NCI-H1092 (cell line): ENCODE measurements at places on chromosomes 16 and 17.

- peak; percentile 67 for DNase-seq
Measured at GRCh38 chr16:79640513-79641360, 40.2 kb upstream of the MAF start.

DNA sequence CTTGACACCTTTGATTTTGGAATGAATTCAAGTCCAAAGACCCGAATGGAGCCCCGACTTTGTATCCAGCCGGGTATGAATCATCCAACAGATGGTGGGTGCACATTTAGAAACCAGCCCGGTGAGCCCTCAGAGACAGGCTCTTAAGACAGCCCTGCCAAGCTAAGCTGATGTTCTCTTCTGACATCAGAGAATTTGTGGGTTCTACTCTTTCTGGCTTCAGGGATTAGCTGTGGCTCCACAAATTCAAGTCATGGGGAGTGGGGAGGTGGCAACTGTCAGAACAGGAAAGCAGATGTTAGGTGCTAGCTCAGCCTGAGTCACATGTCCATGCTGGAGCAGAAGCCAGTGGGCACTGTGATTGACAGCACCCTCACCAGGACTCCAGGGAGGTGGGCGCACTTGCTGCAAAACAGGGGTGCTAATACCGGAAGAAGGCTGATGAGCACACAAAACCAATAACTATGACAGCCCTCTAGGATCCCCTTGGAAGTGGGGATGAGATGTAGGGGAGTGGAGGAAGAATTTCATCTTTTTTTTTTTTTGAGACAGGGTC lies 31.4 kb upstream of the XYLT2 start:
- no peak for DNase-seq

DNA sequence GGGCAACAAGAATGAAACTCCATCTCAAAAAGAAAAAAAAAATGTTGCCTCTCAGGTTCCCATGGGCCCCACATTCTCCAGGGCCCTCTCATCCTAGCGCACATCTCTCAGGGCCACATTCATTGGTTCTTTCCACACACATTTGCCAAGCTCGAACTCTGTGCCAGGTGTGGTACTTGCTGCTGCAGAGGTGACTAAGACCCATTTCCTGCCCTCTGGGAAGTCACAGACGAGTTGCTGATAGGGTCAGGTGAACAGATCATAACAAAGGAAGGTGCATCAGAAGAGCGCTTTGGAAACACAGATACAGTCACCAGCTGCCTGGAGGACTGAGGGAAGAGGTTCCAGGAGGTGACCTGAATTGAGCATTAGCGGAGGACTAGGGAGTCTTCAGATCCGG lies 1.0 kb downstream of the GSDMA start:
- DNase-seq, result no peak

DNA sequence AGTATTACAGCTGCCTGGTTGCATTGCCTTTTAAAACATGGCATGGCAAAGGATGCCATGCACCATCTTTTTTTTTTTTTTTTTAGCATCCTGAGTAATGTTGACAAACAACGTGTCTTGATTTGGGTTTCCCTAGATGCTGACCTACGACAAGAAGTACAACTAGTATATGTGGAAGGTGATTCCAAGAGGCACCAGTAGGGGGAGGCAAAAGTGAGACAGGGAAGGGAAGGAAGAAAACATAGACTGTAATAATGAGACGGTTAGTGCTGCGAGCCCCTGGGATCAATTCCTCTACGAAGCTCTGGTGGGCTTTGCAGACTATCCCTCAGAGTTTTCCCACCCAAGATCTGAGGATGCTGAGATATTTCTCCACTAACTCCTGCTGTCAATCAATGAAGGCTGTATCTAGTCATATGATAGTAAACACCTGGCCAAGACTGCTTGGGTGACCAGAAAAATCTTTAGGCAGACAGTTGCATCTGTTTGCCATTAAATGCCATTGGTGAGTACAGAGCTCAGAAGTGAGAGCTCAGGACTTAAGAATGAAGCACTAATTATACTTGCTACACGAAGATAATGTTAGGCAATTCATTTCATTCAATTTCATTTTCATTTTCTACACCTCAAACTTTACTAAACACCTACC lies 458.6 kb upstream of the GOT2 start:
- no peak for DNase-seq

DNA sequence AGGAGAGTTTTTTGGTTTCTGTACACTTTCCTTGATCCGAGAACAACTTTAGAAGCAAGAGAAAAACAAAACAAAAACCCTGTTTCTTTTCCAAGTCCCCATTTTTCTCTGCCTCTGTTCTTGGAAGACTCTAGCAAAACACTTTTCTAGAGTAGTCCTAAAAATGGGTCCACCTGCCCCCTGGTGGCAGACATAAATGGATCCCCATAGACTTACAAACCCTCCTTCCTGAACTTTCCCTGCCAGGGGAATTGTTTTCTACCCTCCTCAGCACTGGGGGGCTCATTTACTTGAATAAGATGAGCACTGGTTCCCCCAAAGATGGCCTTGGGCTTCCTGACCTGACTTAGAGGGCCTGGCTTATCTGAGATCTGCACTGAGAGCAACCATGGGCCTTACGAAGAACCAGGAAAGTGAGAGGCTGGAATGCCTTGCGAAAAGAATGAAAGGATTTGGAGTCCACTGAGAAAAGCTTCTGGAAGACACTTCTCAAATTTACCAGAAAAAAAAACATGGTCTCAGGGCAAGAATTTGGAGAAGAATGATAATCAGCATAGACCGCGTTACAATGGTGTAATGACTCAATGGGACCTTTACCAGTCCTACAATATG lies 48.0 kb upstream of the CDYL2 start:
- DNase-seq, result no peak

GRCh38 chr16:78742501-78743283 lies 643.2 kb downstream of the WWOX start:
- no peak for DNase-seq

DNA sequence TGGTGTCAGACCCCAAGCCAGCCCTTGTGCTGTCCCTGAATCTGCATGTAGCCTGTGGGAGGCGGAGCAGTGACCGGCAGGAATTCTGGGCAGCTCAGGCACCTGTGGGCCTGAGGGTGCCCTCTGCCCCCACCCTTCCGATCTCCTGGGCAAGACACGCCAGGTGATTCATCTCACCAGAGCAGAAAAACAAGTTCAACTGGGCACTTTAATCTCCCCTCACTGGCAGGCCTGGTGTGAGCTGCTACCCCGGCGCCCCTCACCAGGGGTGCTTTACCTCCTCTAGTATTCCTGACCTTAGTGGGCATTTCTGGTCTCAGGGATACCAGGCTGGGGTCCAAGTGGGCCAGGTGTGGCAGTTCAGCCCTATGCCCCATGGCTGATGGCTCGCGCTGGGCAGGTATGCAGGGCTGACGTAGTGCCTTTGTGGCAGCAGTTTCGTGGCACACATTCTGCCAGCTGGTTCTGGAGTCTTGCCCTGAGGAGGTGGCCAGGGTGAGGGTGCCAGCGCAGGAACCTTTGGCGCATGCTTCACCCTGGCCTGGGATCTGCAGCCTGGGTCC lies 6.0 kb downstream of the ERBB2 start:
- DNase-seq, result no peak

DNA sequence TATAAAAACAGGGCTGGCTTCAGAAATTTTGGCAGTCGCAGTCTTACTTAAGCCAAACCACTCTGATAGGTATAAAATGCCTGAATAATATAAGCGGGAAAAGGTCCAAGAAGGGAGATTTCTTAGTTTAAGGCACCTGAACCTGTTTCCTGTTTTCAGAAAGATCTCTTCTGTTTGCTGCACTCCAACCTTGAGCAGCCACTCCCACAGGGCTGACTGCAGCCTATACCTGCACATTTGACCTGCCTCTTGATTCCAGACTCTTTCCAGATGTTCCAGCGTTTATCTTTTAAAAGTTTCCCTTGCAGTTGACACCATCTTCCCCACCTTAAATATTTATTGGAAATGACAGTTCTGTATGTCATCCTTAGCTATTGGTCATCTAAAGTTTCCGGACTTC lies 132.2 kb downstream of the SKAP1 start:
- DNase-seq, result no peak

DNA sequence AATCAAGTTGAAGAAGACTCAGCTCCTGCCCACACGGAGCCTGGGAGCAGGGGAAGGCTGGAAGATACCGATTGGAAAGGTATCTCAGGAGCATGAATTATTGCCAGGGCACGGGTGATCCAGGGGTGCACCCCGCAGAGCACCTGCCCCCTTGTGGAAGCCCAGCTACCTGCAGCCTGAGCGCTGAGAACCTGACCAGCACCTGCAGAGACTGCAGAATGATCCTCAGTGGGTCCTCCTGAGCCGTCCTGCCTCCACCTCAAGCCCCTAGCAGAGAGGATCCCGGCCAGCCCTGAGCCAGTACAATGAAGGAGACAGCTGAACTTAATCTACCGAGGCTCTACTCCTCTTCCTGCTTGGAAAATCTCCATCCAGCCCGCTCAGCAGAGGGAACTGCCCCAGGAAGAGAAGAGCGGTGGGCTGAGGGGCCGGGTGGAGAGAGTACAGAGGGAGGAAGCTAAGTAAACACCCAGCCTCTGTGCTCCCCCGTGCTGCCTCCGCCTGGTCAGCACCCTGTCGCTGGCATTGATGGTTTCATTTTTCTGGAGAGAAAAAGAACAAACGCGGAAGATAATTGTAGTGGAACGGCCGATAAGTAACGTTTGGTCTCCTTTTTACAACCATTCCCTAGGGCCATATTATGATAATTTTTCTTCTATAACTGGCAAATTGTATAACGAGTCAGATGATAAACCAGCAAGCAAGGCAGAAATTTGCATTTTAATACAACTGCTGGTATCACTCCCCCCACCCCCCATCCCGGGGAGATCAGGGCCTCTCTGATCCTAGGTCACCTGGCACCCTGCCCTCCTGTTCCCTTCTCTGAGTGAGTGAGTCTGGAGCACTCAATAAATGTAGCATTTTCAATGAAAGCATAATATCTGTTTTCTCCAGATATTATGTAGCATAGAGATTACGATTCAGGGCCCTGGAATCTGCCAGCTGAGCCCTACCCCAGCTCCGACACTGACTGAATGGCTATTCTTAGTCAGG lies 204.5 kb upstream of the RPL38 start:
- DNase-seq, result peak; percentile 62

- no peak for DNase-seq
Measured at GRCh38 chr17:46056800-46057304, 57.8 kb downstream of the STH start.

DNA sequence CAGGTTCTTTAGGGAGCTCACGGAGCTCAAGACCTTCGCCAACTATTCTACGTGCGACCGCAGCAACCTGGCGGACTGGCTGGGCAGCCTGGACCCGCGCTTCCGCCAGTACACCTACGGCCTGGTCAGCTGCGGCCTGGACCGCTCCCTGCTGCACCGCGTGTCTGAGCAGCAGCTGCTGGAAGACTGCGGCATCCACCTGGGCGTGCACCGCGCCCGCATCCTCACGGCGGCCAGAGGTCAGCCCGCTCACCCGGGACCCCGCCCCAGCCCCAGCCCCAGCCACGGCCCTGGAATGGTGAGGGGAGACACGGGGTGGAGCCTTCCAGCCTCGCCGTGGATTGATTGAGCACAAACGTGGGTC lies 13.5 kb downstream of the SARM1 start:
- DNase-seq, result no peak

DNA sequence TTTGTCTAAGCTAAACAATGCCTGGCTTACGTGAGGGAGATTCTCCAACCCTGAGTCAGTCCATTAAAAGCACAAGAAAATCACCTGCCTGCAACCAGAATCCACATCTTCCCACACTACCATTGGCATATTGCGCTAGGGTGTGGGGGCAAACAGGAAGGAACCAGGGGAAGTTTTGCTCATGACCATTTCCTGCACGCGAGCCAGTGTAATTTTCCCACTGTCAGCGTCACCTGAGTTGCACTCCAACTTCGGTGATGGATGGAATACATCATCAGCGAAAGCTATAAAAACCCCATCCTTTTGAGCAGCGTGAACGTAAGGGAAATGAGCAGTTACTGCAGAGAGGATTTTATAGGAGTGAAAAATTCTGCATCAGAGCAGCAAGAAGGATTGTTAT lies 167.9 kb upstream of the NOL11 start:
- no peak for DNase-seq

- DNase-seq, result peak; percentile 9
Measured at GRCh38 chr16:49003022-49003421, 278.6 kb downstream of the CBLN1 start.

- DNase-seq, result no peak
Measured at GRCh38 chr17:10144982-10145381, 53.4 kb downstream of the GAS7 start.

DNA sequence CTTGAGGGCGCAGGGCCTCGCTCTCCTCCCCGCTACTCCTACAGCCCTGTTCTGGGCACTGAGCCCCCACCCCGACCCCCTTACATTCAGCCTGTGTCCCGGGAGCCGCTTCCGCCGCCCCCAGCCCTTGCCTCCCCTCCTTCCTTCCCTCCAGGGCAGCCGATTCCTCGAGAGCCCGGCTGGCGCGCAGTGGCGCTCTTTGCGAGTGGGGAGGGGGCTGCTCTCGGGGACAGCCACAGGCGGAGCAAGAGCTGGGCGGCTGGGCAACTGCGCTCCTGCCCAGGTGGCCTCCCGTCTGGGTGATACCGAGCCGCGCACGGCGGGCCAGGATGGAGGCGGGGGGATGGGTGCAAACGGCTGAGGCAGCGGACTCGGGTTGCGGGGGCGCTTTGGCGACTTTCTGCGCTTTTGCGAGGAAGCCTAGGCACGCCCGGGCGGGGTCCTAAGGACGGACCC lies 1.2 kb downstream of the MMP15 start:
- DNase-seq, result no peak

DNA sequence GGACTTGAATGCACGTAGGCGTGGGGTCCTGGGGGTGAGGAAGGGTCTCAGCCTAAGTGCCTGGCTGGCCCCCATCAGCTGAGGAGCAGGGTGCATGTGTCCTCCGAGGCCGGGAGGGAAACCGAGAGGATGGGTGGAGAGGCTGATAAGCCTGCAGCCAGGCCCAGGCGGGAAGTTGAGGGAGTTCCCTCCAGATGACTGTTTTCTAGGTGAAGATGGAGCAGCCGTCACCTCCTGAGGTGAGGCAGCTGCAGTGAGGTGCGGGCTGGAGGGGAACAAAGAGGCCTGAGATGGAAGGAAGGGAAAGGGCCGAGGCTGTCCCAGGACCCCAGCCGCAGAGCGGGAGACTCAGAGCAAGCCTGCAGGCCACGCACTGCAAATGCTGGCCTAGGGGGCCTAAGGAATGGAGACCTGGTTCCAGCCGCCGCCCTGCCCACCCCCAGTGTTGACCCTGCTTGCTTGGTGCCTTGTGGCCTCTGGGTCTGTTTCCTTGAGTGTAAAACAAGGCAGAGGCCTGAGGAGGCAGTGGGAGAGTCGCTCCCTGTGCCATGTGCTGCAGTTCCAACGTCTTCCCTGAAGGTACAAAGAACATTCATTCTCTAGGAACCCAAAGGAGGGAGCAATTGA lies 3.0 kb downstream of the PECAM1 start:
- no peak for DNase-seq

GRCh38 chr17:67013891-67014290 lies 30.5 kb upstream of the CACNG1 start:
- no peak for DNase-seq

- DNase-seq, result no peak
Measured at GRCh38 chr17:40820228-40820838, 2.1 kb downstream of the KRT10 start.

- DNase-seq, result no peak
Measured at GRCh38 chr16:87586201-87586782, 16.0 kb upstream of the JPH3 start.

GRCh38 chr16:88725609-88726407 lies 19.5 kb downstream of the CTU2 start:
- DNase-seq, result no peak
